Stimulated activated naive CD4-positive, alpha-beta T cell (primary cell): ENCODE measurements at places on chromosomes 16 and 17.

DNA sequence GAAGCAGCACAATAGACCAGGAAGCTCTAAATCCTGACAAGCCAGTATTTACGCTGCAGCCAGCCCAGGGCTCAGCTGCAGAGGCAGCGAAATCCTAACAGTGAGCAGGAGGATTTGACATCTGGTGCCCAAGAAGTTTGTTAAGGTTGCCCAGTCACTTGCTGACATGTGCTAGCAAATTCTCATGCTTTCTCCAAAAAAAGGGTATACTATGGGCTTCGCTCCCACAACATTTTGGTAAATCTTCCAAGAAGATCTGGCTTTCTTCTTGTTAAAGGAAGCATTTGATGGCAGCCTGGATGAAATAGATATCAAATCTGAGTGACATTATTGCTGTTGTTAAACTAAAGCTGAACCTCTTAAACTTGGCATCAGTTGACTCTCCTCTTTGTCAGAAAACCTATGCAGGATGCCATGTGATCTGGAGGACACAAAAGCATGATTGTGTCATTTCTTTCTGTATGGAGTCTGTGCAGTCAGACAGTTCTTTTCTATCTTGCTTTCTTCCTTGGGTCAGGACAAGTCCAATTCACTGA is 949.7 kb upstream of the RBFOX1 start:
- no peak for DNase-seq

DNA sequence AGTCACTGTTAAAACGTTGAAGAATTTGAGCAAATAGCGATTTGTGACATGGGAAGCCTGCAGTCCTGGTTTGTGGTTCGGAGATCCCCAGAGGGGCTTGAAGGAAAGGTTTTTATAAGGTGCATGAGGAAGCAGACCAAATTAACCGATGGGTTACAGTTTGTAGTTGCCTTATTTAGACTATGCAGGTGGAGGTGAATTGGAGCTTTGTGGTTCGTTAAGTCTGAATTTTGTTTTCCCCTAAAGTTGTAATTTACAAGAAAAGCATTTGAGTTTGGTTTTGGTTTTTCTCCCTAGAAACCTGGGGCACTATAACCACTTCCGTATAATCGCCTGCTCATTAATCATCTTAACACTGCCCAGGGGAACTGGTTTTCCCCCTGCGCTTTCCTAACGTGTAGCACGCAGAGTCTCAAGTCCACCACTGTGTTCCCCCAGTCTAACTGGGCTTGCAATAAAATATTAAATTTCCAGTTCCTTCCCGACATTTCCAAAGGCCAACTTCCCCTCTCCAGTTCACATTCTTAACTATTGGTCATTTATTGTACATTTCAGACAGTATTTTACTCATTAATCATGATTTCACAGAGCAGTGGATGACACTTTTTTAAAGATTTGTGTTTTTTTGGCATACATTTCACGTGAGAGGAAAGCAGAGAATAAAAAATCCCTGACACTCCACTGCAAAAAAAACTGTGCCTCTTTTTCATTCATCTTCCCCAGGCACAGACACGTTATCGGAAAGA is 932 bp downstream of the ZNF267 start:
- no peak for DNase-seq

- no peak for DNase-seq
Measured at GRCh38 chr16:78303946-78304345, 204.5 kb downstream of the WWOX start.

DNA sequence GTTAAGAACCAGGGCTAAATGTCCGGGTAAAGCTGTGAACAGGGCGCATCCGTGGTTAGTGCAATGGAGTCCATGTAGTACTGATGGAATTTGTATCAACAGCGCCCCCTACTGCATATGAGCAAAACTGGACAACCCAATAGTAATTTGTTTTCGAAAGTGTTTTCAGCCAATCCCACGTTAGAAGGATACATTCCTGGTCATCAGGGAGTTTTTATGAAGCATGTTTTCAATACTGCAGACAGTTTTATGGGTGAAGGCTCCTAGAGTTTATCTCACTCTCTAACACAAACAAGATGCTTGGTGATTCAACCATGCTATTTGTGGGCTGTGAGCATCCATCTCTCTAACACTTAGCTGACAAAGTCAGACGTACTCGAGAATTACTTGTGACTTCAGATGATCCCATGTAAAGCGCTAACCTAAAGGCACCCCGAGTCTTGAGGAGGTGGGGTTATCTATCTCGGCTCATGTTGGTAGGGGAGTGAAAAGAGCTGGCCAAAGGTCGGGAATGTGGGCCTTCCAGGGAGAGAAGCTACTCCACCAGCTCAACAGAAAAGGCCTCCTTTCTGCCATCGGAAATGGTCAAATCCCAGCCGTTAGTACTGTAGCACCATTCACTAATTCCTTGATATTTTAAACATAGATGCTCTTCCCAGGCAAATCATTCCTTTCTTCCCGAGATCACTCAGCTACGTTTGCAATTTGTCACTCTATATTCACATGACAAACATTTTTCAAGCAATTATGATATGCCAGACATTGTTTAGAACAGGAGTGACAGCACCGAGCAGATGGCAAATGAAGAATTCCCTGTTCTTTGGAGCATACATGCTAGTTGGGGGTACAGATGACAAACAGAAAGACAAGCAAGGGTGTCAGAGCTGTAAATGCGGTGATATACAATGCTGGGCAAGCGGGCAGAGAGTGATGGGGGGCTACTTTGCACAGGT is 46.9 kb upstream of the HNF1B start:
- DNase-seq = peak; percentile 30

DNA sequence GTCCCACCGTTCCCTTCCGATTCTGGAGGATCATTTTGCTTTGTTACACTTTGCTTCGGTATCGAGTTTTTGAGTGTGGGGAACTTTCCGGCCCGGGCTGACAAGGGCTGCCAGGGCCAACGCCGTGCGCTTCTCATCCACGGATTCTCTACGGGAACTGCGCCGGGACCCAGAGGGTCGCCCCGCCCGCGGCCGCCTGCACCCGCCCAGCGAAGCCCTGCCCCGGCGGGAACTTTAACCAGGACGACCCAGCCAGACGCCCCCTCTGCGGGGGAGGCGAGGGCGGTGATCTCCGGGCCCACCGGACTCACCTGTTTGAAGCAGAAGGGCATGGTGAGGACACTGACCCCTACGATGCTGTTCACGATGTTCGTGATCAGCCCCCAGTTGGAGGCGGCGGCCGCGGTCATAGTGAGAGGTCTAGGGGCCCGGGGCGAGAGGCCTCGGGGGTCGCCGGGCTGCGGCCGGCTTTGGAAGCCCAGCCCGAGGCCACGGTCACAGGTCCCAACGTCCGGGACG is 536 bp downstream of the SLC38A10 start:
- peak; percentile 17 for DNase-seq

DNA sequence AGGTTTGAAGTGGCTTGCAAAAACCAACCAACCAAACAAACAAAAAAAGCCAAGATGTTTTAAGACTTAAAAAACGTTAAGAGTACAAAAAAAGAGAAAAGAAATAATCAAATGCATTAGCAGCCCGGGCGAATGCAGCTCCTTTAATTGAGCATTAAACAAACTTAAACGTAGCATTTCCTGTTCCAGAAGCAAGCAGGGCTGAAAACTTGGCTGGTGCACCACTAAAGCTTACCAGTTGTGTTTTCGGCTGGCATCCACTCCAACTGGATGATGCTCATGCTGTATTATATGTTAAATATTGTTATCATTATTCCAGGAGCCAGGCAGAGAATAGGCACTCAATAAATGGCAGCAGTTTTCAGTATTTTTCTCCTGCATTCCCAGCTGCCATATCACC is 45.1 kb downstream of the IRX6 start:
- DNase-seq = no peak

DNA sequence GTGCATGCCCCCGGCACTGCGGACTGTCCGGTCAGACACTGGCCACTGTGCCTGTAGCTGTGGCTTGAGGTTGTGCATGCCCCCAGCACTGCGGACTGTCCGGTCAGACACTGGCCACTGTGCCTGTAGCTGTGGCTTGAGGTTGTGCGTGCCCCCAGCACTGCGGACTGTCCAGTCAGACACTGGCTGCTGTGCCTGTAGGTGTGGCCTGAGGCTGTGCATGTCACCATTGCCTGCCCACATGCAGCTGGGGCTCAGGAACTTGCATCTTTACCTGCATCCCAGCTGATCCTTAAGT is 5.2 kb downstream of the MTHFSD start:
- DNase-seq = no peak

DNA sequence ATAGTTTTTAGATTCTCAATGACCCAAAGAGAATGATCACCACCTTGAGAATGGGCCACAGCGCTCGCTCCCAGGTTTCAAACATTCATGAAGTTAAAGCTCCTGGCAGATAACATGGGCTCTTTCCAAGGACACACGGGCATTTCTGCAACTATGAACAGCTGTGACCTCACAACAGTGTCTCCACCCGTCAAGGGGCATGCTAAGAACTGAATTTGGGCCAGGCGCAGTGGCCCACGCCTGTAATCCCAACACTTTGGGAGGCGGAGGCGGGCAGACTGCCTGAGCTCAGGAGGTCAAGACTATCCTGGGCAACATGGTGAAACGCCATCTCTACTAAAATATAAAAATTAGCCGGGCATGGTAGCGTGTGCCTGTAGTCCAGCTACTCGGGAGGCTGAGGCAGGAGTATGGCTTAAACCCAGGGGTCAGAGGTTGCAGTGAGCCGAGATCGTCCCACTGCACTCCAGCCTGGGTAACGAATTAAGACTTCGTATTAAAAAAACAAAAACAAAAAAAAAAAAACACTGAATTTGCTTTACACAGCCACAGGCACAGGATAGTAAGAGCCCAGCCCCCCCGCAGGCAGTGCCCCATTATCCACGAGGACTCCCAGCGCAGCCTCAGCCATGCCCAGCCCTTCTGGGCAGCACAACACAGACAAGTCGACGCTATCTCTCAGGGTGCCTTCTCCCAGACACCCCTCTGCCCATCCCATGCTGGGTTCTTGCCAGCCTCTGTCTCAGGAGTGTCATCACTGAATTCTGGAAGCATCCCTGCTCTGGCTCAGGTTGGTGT is 7.2 kb downstream of the USP7 start:
- DNase-seq = no peak

DNA sequence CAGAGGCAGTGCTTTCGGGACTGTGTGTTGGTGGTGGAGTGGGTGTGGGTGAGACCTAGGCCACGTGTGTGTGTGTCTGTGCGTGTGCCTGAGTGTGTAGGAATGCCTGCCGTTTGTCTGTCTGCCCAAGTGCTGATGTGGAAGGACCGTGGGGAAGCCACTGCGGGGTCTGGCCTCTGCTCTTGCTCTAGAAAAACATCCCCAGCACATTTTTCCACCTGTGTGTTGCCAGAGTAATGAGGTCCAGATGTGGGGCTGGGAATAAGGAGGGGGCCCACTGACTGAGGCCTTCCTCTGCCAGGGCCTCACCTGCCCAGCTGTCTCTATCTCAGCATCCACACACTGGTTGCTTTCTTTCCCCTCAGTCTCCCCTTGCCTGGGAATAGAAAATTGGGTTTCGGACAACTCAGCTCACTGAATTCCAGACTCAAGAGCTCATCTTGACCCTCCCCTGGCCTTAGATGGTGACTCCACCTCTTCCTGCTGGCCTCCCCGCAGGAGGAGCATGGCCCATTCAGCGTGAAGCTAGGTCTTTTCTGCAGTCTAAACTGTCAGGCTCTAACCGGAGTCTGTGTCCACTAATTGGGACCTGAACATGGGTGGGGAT is 7.6 kb downstream of the SGCA start:
- no peak for DNase-seq

GRCh38 chr17:1058423-1059130 is 61.6 kb downstream of the TIMM22 start:
- DNase-seq = no peak

- DNase-seq = no peak
Measured at GRCh38 chr16:18959031-18959505, 24.7 kb upstream of the TMC7 start.

GRCh38 chr17:63706336-63707082 is 6.6 kb upstream of the LIMD2 start:
- no peak for DNase-seq

- no peak for DNase-seq
Measured at GRCh38 chr16:49964973-49965372, 60.1 kb upstream of the CNEP1R1 start.
